Choroid plexus epithelial cell (primary cell): ENCODE measurements at places on chromosomes 6 and 20.

DNA sequence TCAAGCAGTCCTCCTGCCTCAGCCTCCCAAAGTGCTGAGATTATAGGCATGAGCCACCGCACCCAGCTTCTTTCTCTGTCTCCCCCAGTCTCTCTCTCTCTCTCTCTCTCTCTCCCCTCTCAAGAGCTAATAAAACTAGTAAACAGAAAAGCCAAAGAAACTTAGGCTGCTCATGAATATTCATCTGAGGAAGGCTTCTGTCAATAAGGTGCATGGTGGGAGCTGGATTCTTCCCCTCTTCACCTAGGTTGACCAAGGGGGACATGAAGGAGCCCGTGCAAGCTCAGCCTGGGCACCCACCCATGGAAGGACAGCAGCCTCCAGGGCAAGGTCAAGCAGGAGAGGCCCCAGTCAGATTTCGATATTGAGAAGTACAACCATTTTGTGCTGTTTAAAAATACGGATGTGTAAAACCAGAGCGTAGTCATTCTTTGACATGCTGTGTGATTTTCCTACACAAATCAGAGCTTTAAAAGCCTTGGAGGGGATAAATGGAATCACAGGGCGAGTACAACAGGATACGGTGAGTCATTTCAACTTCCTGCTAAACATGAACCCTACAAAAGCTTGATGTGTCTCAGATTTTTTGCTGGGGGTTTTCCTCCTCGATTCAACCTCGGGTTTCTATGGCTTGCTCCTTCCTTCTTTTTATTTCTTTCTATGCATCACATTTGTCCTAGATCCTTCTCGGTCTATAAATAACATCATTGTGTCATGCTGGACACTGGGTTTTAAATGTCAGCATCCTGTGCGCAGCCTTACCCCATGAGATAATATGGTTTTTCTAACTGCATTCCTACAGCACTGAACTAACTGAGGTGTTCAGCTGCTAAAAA is 368.9 kb upstream of the JARID2 start:
- DNase-seq = peak; percentile 91

DNA sequence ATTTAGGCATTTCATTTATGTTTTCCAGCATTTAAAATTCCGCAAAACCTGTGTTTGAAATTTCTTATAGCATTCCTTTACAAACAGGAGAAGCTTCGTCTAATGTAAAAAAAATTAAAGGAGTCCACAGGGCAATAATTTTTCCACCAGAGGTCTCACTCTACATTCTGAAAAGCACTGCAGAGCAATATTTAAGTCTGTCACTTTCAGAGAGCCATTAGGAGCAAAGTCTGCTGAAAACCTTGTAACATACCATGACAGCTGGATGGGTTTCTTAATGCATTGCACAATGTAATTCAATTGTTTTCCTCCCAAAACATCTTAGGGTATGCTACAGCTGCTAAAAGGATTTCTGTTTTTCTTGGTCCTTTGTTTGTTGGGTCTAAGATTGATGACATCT is 18.0 kb downstream of the BAG2 start:
- peak; percentile 75 for DNase-seq

DNA sequence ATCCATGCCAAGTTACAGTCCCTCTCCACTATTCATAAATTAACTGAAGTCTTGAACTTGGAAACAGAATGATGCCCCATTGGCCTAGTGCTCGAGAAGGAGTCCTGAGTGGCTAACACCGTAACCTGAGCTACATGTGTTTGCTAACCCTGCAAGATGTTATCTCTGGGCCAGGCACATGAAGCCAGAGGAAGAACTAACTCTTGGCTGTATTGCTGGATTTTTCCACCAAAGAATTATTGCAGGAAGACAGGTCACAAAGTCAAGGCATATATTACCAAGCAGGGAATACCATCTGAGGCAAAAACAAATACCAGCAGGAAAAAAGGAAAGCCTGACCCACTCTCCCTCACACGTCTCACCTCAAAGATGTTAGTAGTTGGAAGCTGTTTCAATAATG is 148.9 kb upstream of the PHACTR1 start:
- no peak for DNase-seq

DNA sequence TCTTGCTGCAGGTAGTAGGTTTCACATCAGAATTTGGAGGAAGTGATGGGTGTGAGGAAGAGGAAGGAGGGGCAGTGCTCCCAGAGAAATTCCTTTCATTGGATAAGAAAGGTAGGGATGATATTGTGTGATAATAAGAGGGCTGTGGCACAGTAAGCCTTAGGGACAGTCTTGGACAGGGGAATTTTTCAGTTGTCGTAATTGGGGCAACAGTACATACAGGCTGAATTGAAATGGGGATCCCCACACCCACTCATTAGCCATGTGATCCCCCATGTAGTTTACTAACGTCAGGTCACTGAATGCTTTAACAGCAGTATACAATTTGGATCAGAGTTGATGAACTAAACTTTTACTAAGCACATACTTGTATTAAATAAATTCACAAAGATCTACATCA is 79.4 kb downstream of the FOXO3 start:
- DNase-seq = no peak

GRCh38 chr20:35616465-35617396 is 1.1 kb downstream of the SPAG4 start:
- DNase-seq = peak; percentile 100

- no peak for DNase-seq
These were observed 231.3 kb upstream of the MAP3K7 start for GRCh38 chr6:90818163-90818562.

DNA sequence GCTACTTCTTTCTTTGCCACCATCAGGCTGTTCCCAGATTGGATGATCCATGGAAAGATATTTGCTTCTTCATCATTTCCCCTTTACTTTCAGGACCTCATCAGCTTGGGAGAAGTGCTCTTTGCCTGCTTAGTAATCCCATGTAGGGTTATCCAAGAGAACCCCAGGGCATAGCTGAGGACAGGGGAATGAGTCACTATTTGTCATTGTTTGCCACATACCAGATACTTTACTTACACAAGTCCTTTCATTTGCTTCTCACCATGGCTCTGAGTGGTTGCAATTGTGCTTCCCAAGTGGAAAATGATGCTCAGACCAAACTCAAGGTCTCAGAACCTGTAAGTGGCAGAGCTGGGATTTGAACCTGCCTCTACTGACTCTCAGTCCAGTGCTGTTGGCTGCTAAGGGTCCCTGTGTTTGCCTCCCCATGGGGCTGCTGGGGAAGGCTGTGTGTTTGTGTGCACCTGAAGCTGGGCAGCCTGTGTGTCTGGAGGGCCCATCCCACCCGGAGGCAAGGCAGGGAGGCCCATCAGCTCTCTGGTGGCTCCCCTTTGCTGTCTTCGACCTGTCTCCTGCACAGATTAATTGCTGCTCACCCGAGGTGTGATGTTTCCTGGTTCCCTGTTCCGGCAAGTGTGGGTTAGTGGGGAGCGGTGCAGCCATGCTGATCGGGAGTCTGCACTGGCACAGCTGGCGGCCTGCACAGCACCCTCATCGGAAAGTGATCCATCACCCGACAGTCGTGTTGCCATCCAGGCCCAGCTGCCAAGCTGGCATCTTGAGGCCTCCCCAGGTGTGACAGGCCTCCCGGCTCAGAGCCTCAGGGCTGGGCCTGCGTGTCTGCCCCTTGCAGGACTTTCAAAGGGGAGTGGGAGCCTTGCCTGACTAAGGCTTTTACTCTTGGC is 228.8 kb downstream of the DHX35 start:
- no peak for DNase-seq

DNA sequence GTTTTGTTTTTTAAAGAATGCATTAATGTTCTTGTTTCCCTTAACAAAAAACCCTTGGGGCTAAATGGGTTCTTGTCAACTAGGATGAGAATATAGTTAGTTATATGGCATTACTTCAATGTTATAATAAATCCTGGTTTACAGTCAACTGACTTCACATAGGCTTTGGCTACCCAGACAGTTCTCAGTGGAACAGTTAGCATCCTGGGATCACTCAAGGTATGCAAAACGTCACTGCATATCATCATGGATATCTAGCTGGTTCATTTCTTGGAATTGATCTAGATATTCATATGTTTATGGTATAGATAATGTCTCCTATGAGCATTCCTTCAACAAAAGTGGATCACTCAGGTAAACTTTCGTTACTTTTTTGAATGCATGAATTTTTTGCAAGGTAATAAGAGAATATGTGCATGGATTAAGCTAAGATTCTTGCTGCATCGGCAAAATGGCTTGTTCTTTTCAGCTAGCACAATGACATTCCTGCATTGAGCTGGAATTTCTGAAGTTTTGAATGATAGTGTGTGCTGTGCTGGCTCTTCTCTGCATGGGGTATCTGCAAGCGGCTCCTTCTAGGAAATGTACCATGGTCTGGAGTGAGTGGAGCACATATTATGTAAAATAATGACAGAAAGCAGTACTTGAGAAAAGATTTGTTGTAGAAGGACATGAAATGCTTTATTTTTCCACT is 138.9 kb downstream of the ADGRG6 start:
- DNase-seq = peak; percentile 52

DNA sequence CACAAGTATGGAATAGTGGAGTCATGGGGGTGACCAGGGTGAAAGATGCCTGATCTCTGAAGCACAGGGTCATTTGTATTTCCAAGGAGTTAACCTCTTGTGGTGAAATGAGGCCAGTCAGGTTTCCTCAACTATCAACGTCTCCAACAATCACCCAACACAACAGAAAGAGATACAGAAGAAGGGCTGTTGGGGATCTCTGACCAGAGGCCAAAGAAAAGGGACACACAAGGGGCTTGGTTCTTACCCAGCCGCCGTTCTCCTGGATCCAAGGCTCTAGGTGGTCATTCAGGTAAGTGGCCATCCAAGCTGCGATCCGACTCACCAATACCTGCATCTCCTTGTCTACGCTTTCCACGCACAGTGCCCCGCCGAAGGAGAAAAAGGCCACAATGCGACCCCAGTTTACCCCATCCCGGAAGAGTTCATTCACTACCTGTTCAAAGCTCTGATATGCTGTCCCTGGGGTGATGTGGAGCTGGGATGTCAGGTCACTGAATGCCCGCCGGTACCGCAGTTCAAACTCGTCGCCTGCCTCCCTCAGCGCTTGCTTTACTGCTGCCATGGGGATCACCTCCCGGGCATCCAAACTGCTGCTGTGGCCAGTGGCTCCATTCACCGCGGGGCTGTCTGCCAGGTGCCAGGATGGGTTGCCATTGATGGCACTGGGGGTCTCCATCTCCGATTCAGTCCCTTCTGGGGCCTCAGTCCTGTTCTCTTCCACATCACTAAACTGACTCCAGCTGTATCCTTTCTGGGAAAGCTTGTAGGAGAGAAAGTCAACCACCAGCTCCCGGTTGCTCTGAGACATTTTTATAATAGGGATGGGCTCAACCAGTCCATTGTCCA is 1.0 kb downstream of the BCL2L1 start:
- DNase-seq = no peak

- peak; percentile 47 for DNase-seq
These were observed 512.2 kb upstream of the MARCKS start for GRCh38 chr6:113344969-113345368.

DNA sequence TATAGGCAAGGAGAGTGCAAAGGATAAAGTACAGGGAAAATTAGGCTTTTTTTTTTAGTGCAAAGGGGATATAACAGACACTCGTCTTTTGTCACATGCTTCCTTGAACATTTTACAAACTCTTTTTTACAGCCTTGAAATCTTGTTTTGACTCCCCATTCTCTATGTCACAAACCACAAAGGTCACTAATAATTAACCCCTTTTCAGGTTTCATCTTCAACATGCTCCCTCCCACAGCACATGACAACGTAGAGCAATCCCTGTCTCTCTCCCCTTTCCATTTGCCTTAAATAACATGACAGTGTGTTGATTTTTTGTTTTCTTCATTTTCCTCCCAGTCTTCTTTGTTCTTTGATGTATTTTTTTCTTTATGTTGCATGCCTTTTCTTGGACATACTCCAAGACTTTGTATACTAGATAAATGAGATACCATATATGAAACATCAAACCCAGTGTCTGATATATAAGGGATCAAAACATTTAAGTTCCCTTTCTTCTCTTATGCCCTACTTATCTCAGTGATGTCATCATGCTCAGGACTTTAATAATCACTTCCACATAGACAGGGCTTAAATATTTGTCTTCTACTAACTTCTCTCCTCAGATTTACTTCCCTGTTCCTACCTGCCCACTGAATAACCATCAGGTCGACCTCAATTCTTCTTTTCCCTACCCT is 378.7 kb upstream of the HSF2 start:
- no peak for DNase-seq

GRCh38 chr6:142783499-142783898 is 161.5 kb downstream of the HIVEP2 start:
- no peak for DNase-seq

DNA sequence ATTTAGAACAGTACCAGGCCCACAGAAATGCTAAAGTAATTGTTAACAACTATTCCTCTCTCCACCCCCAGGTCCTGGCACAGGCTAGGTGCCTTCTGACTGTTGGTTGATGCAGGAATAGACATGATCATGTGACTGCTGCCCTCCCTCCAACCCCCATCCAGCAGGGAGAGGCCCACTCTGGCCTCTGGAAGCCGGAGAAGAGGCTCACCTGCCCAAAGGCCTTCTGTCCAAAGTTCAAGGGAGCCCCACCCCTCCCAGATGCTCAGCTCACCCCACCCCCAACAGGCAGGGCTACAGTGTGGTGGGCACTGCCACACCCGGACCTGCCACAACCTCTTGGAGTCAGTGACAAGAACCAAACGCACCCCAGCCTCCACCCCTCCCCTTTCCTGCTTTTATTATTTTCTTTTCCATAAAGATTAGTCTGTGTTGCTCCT is 26.9 kb upstream of the FOXP4 start:
- DNase-seq = no peak

- DNase-seq = peak; percentile 66
These were observed 79.5 kb upstream of the RNF217 start for GRCh38 chr6:124882579-124883393.

DNA sequence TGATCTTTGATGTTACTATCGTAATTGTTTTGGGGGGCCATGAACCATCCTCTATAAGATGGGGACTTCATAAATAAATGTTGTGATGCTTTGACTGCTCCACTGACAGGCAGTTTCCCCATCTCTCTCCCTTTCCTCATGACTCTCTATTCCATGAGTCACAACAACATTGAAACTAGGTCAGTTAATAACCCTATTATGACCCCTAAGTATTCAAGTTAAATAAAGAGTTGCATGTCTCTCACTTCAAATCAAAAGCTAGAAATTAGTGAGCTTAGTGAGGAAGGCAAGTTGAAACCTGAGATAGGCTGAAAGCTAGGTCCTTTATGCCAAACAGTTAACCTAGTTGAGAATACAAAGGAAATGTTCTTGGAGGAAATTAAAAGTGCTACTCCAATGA is 491.0 kb downstream of the HAO1 start:
- peak; percentile 18 for DNase-seq

DNA sequence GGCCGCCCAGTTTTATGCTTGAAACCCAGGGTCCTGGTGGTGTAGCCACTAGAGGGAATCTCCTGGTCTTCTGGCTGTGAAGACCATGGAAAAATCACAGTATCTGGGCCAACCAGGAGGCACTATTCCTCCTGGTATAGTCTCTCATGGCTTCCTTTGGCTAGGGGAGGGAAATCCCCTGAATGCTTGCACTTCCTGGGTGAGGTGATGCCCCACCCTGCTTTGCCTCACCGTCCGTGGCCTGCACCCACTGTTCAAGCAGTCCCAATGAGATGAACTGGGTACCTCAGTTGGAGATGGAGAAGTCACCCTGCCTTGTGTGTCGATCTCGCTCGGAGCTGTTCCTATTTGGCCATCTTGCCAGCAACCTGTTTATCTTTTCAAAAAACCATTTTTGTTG is 10.1 kb upstream of the ZNF337 start:
- no peak for DNase-seq
